ENCODE measurements at places on chromosomes 7 and 10.
A peak's percentile ranks its signal among the peaks of the same experiment; 100 is the strongest.

- DNase-seq, result no peak
Measured at GRCh38 chr10:5546891-5547680, 22.3 kb downstream of the CALML3 start.

- no peak for DNase-seq
Measured at GRCh38 chr10:80509403-80510161, 28.1 kb upstream of the SH2D4B start.

- DNase-seq, result no peak
Measured at GRCh38 chr7:84142726-84143125, 51.9 kb downstream of the SEMA3A start.

DNA sequence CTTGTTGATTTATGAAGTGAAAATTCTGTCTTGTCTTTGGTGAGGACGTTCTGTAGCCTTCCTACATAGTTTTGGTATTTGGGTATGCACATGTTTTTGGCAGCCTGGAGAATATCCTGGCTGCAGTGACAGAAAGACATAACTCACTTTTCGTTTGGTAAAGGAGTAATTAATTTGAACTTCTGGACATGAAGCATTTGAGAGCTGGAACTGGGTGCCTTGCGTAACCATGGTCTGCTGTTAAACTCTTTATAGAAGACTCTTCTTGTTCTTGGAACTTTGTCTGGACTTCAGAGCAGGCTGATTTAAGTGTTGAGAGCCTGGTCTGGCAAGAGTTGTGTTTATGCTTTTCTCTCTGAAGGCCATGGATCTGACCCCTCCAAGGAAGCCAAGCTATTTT is 231.3 kb downstream of the LRMDA start:
- DNase-seq, result no peak

DNA sequence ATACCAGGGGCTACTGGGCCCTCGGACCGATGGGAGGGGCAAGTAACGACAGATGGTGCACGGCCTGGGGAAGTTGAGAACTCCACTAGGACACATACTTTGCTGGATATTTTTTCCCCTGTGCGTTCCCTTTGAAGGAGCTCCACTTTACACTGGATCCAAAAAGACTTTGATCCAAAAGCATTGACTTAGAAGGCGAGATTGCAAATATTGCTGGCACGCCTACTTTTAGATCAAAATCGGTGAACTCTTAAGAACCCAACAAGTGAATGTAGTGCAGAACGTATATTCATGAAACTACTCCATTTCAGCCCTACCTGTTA is 436 bp upstream of the SLC25A13 start:
- no peak for DNase-seq

DNA sequence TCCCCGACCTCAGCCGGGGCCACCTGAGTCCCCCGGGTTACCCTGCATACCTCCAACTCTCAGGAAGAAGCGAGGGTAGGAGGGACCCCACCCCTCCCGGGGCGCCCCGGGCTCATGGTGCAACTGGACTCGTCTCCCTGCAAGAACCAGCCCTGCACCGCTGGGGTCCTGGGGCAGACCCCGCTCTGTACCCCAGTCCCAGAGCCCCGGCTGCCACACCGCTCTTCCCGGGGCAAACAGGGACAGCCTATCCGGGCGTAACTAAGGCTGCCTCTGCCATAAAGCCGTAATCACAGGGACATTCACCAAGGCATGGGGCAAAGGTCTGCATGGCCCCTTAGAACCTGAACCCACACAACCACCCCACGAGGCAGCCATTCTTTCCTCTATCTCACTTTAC is 6.7 kb upstream of the MAFK start:
- no peak for DNase-seq

GRCh38 chr7:149021725-149022062 is 6.6 kb downstream of the PDIA4 start:
- no peak for DNase-seq

DNA sequence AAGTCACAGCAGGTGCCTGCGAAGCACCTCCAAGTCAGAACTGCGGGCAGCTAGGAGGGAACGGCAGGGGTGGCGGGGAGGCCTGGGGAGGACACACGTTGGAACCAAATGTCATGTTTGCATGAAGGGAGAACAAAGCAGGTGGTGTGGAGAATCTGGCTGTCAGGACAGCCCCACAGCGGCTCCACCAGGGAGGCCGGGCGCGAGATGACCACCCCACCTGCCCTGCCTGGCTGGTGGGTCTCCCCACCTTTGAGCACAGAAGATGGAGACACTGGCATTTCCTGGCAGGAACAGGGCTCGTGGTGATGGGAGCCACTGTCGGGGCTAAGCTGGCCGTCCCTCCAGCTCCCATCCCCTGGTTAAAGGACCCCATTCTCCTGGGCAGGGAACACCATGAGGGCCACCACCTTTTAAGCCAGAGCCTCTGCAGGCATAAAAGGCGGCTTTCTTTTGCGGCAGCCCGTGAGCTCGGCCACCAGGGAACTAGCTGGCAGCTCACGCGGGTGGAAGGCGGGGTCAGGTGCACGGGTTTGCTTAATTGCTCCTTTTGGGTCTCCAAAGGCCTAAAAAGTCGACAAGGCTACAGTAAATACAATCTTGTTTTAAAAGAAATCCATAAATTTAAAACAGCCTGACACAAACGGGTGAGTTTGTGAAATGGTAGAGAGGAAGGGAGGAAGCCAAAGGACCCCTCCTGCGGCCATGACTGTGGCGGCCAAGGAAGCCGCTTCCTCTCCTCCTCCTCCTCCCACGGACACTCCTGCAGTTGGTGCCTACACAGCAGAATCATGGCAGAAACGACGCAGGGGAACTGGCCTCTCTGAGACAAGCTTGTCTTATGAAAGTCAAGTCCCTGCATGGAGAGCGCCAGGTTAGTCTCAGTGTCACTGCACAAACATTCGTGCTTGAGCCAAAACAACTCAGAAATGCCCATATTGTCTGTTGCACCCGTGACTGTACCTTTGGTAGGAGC is 213.8 kb downstream of the DNAJB6 start:
- no peak for DNase-seq

GRCh38 chr7:92611735-92612134 is 21.5 kb upstream of the FAM133B start:
- DNase-seq, result no peak

DNA sequence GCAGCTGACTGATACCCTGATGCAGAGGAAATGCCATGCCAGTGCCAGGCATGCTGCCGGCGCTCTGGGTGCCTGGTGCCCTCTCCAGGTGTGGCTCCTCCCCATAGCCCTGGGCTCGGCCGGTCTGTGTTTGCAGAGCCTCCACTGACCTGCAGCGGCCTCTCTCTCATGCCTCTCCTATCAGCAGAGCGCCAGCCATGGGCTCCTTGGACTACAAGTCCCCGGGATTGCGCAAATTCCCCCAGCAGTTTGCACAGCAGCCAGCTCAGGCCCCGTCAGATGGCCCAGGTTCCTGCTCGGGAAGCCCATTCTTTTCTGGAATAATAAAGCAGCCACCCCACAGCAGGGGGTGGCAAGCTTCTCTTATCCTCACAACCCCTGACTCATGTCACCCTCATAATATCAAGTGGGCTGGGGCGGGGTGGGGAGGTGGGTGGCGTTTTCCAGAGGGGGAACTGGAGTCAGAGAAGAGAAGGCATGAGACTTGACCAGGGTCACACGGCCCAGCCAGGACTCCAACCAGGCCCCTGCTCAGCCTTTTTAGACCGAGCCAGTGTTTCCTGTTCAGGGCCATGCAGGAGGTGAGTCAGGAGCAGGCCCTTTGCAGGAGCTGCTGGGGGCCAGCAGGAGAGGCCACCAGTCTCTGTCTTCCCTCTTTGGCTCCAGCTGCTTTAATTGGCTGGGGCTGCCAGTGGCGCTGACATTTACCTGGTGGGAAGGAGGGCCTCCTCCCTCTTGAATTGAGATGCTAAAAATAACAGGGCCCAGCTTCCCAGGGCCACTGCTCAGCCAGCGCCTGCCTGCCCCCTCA is 58.6 kb downstream of the ZMIZ1 start:
- no peak for DNase-seq

DNA sequence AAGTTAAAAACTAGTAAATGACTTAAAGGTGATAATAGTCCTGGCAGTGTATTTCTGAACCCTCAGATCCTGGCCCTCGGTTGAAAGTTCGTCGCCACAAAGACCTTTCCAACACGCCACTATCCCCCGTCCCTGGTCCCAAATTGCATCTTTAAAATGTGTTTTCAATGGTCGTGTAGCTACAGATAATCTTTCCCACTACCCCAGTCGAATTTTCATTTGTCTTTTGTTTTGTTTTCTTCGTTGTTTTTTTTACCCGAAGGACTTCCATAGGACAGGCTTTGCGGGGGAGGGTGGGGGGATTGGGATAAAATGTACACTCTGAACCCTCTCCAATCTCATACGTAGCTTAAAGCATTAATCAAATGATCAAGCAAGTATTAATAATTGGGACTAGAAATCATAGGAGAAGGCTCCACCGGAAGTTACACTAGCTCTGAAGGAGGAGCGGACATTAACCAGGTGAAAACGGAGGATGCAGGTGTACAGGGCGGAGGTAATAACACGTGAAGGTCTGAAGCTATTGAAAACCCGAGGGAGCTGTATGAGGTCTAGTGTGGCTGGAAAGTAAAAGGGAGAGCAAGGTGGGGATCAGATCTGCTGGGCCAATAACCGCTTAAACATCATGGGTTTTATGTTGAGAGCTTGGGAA is 32.8 kb upstream of the PHF14 start:
- DNase-seq, result no peak

DNA sequence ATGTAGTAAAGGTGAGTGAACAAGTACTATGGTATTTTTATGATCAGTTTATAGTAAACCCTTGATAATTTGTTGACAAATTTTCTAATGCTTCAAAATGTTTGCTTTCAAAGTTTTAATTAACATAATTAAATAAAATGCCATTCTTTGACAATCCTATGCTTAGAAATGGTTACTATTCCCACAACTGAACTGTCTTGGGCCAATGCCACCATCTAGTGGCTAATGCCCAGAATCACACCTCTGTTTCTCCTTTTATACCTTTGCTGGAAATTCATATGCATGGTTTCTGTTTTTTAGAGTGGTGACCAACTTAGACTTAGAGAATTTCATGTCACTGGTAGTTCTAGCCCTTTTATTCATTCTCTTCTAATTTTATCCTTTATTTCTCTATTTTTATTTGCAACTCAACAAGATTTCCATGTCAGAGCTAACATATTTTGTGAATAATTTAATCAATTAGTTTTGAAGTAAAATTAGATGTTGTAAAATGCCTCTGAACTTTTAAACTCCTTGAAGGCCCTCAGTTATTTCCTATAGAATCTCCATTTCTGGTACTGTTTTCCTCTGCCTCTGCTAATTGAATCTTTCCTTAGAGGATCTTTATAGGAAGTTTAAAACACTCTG is 31.1 kb downstream of the PCGF5 start:
- DNase-seq, result peak; percentile 65

- no peak for DNase-seq
Measured at GRCh38 chr10:43801626-43802025, 152.9 kb upstream of the ZNF32 start.

- no peak for DNase-seq
Measured at GRCh38 chr10:68871105-68871711, 29.9 kb upstream of the DDX50 start.

- no peak for DNase-seq
Measured at GRCh38 chr7:107768263-107768662, 24.3 kb downstream of the CBLL1 start.

DNA sequence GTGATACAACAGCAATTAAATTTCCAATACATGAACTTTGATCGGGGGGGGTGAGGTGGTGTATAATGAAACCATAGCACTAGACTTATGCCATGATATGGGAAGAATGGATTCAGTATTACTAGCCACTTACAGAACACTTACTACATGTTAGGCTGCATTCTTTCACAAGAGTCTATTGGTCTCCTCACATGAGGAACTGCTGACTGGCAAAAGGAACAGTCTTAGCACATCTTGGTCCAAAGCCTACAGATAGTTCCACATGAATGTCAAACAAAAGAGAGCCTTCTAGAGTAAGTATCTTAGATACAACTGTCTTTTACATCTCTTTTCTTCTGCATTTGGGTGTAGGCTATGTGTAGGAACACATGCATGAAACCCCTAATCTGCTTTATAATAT is 115.9 kb upstream of the DNAJB12 start:
- DNase-seq, result no peak

DNA sequence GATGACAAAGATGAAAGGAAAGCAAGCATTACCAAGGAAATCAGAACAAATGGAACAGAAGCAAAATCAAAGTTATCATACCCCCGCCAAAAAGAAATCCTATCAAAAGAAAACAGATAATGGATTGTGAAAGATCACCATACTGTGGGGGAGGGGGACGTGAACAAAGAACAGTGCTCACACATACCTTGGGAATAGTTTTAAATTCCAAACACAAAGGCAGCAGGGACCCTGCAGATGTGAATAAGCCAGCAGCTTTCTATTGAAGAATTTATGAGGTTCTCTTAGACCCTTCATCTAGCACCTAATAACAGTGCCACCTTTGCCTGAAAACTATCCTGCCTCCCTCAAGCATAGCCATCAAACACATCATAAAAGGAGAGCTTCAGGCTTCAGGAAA is 94.0 kb downstream of the AKR1D1 start:
- DNase-seq, result no peak

DNA sequence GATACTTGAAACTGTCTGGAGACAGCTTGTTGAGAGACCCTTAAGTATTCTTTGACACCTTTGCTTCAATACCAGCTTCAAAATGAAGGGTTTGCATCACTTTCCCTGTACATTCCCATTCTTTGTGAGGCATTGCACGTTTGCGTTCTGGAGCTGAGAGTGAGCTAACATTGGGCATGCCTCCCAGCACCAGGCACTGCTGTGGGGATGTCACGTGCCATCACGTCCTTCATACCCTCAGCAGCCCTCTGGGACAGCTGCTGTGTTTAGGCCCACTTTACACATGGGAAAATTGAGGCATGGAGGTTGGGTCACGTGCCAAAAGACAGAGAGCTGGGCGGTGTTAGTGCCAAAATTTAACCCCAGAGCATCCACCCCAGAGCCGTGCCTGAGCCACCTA is 66.2 kb upstream of the INSYN2A start:
- no peak for DNase-seq

- no peak for DNase-seq
Measured at GRCh38 chr7:131536361-131536849, 20.0 kb downstream of the PODXL start.

DNA sequence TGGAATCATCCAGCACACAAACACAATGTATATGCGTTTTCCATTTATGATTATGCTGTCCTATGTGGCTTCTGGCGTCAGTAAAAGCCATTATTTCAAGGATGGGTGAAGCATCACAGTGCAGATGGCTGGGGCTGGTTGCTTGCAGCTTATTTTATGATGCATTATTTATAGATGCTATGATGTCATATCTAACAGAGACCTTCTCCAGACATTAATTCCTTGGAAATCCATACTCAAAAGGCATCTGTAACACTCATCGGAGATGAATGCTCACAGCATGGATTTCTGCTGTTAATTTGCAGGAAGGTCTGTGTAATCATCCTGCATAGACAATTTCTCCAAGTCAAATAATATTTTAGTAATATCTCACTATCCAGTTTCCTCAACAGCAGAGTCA is 7.2 kb downstream of the RGS10 start:
- DNase-seq, result no peak

DNA sequence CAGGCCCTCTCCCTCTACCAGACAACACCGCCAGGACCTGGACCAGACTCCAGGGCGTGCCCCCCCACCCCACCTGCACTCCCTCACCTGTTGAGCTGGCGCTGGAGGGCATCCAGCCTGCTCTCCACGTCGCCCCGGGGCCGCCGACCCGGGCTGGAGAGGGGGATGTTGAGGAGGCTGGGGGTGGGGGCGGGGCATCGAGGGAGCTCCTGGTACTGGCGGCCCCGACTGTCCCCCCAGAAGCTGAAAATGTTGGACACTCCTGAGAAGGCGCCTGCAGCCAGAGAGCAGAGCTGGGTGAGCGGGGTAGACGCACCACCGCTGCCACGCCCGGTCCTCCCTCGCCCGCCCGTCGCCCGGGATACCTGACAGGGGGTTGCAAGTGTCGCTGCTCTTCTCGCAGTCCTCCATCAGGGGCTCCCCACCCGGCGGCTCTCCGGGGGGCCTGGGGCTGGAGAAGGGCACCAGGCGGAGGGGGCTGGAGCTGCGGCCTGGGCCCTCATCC is 30.8 kb downstream of the KCNH2 start:
- DNase-seq, result no peak
